ENCODE measurements at places on chromosomes 4 and X.

- DNase-seq, result no peak
These were observed 815.5 kb downstream of the FAT4 start for GRCh38 chr4:126130215-126130614.

DNA sequence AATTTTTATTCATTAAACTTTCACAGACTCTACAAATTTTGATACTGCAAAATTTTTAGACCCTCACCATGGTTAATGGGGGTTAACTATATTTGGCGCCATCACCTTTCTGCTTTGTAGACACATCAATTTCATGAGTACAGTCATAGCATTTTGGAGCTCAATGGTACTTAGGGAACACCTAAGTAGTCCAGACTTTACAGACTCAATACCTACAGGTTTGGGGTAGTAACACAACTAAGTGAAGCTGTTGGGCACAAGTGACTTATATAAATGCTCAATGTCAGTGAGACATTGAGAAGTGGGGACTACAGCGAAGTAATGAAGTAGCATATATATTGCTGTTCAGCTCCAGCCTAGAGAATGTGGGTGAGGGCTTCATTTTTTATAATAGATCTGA is 7.5 kb downstream of the GPRIN3 start:
- DNase-seq, result no peak

- DNase-seq, result no peak
These were observed 32.7 kb downstream of the MECP2 start for GRCh38 chrX:154064637-154065435.

- DNase-seq, result no peak
These were observed 39.4 kb downstream of the ZNF185 start for GRCh38 chrX:152937236-152937635.

GRCh38 chrX:41382714-41383645 is 49.0 kb downstream of the DDX3X start:
- no peak for DNase-seq

DNA sequence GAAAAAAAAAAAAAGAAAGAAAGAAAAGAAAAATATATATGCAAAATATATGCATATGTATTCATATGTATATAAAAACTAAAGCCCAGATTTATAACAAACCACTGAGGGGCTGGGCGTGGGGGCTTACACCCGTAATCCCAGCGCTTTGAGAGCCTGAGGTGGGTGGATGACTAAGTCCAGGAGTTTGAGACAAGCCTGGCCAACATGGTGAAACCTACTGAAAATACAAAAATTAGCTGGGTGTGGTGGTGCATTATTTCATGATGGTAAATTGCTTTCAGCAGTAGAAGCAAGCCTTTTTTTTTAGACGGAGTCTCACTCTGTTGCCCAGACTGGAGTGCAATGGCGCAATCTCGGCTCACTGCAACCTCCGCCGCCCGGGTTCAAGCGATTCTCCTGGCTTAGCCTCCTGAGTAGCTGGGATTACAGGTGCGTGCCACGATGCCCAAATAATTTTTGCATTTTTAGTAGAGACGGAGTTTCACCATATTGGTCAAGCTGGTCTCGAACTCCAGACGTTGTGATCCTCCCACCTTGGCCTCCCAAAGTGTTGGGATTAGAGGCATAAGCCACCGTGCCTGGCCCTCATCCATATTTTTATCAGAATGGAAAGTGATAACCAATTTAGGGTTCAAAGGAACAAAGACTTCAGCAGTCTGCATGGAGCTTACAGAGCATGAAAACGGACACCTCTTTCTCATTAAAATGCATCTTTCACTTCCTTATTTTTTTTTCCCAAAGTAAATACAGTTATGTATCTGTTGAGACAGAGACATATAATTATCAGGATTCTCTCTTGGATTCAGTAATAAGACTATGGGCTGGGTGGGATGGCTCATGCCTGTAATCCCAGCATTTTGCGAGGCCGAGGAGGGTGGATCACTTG is 27.7 kb upstream of the MOB1B start:
- DNase-seq, result no peak

- DNase-seq, result no peak
These were observed 146.4 kb upstream of the EDNRA start for GRCh38 chr4:147334478-147334877.
